NCI-H345 (cell line): ENCODE measurements at places on chromosomes 2 and 18.
A peak's percentile ranks its signal among the peaks of the same experiment; 100 is the strongest.

DNA sequence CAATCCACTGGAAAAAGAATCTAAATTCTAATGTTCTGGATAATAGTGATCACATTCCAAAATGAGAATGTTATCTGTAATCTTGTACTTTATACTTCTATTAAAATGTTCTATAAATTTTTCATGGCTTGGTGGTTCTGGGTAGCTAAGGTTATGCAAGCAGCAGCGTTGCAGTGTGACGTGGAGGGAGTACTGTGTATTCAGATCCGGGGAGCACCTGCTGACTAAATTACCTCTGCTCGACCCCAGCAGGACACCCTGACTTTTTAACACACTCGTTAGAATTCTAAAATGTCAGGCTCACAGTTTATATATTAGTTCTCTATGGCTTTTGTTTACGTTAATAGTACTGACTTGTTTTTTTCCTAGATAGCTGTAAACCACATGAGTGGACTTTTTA lies 13.0 kb downstream of the ATIC start:
- no peak for DNase-seq

DNA sequence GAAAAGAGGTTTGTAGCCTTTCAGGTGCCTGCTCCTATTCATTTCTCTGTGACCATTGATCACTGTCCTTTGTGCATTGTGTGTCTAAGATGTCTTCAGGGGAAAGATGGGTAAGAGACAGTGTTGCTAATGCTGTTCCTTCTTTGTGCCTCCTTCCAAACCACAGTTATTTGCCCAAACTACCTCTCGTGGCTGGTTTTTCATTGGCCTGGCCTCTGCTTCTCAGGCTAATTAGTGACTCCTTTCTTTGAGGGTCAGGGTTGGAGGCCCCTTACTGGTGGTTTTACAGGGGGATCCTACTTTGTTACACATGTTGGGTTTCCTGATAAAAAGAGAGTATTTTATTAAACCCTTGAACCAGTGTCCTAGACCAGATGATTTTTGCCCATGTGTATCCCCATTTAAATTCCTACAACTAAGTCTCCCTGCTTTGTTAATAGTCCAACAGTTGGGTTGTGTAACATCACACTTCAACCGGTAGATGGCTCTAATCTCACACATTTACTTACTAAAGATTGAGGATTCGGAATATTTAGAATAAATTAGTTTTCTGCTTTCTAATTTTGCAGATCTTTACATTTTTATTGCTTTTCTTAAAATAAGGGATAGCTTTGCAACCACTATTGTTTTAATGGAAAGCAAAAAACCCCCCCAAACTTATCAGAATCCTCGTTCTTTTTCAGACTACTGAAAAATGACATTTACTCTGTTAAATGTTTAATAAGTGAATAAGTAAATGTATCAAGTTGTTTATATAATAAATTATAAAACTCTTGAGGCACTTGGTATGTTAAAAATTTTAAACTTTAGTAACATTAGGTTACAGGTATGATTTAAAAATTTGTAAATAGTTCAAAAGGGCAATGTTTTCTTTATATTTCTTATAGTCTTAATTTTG lies 2.4 kb downstream of the MARS2 start:
- peak; percentile 42 for DNase-seq

- DNase-seq: no peak
Measured at GRCh38 chr2:230872151-230872967, 7.6 kb downstream of the ITM2C start.

GRCh38 chr18:10508591-10508990 lies 17.2 kb upstream of the NAPG start:
- no peak for DNase-seq

DNA sequence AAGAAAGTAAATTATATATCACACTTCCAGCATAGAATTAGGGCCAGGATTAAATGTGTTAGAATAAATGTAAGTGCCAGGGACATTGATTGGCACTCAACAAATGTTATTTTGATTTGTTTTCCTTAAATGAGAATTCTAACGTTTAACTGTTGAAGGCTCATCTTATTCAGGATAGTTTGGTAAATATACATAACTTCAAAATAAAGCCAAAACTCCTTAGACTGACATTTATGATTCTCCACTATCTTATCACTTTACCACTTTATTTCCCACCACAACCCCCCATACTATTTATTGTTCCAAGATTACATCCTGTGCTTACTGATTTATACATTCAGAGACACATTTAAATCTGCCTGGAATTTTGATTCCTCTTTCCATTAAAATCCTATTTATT lies 769.5 kb upstream of the CDH2 start:
- no peak for DNase-seq

GRCh38 chr2:191318729-191319078 lies 73.5 kb downstream of the MYO1B start:
- no peak for DNase-seq

- no peak for DNase-seq
Measured at GRCh38 chr2:29033172-29033571, 41.2 kb downstream of the PCARE start.

- DNase-seq: no peak
Measured at GRCh38 chr18:62381373-62381772, 56.3 kb downstream of the TNFRSF11A start.

DNA sequence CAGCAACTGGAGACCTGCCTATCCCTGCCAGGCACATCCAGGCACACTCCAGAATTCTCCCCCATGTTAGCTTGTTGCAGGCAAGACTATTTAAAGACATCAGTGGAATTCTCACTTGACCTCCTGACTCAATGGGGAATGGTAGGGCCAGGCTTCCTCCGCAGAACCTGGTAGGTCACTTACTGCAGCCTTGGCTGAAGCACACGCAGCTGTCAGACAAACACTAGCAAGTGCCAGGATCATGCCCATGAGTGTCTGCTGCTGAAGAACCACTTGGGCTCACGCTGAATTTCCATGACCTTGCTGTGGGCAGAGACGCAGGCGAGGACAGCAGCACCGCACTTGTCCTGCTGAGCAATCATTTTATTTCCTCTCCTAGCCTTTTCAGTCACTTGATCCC lies 3.2 kb downstream of the LRRC30 start:
- no peak for DNase-seq

DNA sequence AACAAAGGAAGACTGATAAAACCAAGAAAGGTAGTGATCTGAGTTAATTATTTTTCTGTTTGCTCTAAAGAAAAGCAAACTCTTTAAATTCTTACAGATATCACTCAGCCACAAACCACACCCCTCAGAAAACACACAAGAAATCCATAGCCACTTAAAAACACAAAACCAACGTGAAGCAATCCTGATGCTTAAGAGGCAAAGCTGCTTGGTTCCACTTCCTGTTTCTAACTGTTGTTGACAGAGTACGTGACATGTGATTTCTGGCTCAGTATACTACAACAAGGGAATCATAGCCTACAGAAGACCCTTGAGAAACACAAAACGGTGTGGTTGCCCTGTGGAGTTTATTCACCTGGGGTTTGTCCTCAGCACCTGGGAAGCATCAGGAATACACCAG lies 240.9 kb upstream of the APCDD1 start:
- peak; percentile 76 for DNase-seq

DNA sequence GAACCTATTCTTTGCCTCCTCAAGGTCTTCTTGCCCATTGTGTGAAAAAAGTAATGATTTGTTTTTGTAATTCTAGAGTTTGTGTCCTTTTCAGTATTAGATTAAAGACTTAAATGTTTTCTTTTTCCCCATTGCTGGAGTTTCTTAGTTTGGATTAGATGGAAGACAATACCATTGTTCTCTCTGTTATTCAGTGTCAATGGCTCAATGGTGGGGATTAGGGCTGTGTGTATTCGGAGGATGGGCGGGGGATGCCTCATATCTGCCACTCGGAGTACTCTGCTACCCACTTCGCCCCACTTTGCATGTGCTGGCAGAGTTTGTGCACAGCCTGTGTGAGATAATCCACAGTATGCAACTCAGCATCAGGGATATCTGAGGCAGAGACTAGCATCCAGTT lies 90.1 kb downstream of the KLHL29 start:
- no peak for DNase-seq

GRCh38 chr2:168690381-168690885 lies 112.0 kb upstream of the NOSTRIN start:
- DNase-seq: no peak

- DNase-seq: peak; percentile 2
Measured at GRCh38 chr18:22223254-22223964, 54.0 kb downstream of the GATA6 start.

- DNase-seq: no peak
Measured at GRCh38 chr2:203972066-203972465, 35.5 kb downstream of the ICOS start.

DNA sequence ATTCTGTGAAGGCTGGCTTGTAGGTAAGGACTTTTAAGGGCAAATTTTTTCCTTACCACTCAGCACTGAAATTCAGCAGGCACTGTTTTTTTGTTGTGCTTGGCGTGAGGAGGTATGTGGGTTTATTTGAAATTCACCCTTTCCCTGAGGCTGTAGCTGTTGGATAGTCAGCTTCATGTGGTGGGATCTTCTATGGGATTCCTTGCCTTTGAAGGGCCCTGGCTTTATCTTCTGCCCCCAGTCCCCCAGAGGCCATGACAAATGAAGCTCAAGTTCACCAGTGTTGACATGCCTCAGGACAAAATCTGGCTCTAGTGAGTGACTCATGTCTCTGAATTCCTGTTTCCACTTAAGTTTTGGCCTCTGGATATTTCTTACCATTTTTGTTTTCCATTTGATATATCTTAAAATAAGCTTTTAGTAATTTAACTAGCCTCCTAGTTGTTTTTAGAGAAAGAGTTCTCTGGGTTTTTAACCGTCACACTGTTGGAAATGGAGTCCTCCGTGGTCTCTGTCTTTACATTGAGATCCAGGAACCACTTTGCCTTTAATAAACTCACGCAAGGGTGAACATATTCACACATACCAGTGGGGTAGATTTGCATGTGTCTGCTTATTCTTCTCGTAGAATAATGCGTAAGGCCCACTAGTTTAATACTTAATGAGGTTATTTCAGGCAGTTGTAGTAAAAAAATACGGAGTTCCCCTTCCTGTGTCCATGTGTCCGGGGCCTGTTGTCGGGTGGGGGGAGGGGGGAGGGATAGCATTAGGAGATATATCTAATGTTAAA lies 211.1 kb upstream of the FAM98A start:
- DNase-seq: no peak

DNA sequence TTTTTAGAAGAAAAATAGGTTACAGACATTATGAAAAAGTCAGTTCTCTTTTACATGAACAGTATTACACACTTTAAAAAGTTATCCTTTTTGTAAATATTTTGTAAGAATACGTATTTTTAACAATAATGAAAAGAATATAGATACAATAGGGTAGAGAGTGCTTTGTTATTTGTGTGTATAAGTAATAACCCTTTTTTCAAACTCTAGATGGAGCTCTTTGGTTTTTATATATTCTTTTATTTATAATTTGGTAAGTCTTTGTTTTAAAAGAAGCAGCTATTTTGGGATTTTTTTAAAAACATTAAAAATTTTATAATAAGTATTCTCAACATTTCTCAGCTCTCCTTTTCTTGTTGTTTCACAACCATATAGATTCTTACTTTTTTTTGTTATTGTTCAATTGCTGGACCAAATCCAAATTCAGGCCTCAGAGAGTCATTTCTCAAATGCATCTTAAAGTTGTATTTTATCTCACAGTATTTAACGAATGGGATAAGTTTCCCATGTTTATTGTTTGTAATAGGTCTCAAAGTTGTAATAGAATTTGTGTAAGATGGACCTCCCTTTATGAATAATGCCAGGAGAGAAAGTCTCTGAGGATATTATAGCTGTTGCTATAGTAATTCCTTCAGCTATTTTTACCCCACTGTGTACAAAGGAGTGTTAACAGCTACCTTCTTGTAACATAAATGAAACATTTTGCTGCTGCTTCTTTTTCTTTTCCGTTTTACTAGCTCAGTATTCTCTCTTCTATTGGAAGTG lies 46.4 kb downstream of the ACYP2 start:
- DNase-seq: no peak

- DNase-seq: no peak
Measured at GRCh38 chr18:68314403-68314802, 400.5 kb downstream of the TMX3 start.

DNA sequence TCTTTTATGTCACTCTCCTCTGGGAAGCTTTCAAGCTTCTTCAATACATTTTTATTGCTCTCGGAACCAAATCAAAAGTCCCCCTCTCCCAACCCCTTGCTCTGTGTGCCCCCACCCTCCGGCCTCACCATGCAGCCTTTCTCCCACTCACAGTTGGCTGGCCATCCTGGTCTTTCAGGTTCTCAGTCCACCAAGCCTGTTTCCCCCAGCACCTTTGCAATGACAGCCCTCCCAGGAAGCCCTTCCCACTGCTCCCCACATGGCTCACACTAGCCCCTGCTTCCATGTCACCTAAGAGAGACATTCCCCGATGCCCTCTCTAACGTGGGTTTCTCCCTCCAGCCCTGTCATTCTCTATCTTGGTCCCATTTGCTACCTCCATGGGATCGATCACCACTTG lies 266.6 kb downstream of the SRBD1 start:
- no peak for DNase-seq

GRCh38 chr18:37304012-37304680 lies 261.5 kb downstream of the CELF4 start:
- no peak for DNase-seq

DNA sequence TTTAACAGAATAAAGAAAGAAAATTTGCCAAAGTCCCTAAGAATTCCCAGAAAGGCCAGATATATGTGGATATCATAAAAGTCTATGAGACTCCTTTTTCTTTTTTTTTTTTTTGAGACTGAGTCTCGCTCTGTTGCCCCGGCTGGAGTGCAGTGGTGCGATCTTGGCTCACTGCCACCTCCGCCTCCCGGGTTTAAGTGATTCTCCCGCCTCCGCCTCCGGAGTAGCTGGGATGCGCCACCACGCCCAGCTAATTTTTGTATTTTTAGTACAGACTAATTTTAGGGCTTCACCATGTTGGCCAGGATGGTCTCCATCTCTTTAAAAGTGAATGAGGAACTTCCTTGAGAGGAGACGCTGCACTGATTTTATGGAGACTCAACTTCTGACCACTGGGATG lies 335.2 kb downstream of the FBXO15 start:
- DNase-seq: no peak

DNA sequence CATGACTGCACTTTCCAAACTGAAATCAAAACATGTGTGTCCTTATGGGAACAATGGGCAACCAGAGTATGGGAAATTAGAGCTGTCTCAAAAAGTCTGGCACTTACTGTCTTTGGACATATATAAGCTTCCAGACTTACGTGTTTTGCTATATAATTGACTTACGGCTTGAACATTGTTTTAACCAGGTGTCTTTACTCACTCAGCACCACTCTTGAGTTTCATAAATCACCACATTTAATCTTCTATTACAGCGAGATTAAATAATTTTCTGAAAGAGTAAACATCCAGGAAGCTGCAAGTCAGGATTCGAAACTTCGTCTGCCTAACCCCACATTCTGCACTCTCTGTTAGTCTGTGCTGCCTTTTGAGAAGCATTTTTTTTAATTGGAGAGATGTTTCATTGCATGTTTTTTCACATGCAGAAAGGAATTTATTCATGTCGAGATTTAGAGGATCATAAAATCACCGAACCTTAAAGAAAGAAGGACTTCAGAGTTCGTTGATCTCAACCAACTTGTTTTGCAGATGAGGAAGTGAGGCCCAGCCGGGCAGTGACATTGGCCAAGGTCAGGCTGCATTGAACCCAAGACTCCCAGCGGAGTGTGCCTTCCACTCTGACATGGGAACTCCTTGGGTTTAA lies 137.3 kb downstream of the SETBP1 start:
- DNase-seq: no peak

- no peak for DNase-seq
Measured at GRCh38 chr2:237939251-237939650, 27.6 kb upstream of the UBE2F start.
